Neural crest cell (in vitro differentiated cells): ENCODE measurements at places on chromosomes 5 and 9. TPM values are rescaled to one million over a fixed set of nuclear protein-coding genes. Genes with fewer than 3 reads are reported as not detected.

The CCDC192 gene
- total RNA-seq = 0.71 and 1.3 TPM in 2 replicates

DNA sequence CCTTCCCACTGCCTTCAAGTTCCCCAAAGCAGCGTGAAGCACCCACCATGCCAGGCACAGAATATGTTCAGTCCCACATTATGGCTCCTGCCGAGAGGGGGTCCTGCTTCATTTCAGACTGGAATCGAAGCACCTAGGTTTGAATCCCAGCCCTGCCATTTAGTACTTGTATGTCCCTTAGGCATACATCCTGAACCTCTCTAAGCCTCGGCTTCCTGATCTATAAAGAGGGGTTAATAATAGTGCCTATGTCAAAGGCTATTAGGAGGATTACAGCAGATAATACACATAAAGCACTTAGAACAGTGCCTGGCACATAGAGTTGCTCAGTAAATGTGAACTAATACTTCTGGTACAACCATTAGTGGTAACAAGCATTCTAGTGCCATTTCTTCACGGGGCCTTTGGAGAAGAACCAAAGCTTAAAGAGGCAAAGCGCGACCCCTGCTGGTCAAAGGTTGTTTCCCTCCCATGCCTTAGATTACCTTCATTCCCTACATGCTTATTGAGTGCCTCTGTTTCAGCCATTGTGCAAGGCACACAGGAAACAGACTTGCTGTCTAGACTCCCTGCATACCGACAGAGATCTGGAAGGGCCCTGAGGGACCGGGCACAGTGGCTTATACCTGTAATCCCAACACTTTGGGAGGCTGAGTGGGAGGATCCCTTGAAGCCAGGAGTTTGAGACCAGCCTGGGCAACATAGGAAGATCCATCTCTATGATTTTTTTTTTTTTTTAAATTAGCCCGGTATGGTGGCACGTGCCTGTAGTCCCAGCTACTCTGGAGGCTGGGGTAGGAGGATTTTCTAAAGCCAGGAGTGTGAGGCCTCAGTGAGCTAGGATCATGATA is 98.3 kb downstream of the PPARGC1B start:
- H3K4me3 ChIP-seq = no peak overlapping the region
- DNase-seq = peak; percentile 94
- H3K36me3 ChIP-seq = no peaks in the 10 kb centered on the region
- no peaks in the 10 kb centered on the region for H3K27me3 ChIP-seq

The CPLANE1 gene
- 25.8 and 30.2 TPM in 2 replicates for total RNA-seq

DNA sequence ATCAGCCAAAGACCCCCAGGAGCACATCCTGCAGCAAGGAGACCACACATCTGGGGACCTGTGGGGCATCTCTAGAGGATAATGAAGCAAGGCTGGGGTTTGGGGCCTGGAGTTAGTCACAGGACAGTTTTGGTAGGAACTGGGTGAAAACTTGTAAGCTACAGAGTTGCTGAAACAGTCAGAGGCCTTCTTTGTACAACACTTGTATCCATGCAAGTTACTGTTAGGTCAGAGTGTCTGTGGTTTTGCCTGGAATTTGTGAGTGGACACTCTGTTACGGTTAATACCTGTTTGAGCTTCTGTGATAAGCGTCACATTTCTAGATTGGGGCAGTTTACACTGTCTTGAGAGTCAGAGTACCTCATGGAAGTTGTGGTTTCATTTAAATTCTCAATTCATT is 22.6 kb upstream of the ASPN start:
- no peaks in the 10 kb centered on the region for H3K4me1 ChIP-seq
- H3K27ac ChIP-seq = no peak overlapping the region
- no peak overlapping the region for H3K4me3 ChIP-seq
- no peaks in the 10 kb centered on the region for H3K27me3 ChIP-seq
- no peaks in the 10 kb centered on the region for H3K36me3 ChIP-seq

- H3K36me3 ChIP-seq = no peaks in the 10 kb centered on the region
- no peaks in the 10 kb centered on the region for H3K27me3 ChIP-seq
- DNase-seq = no peak
- H3K4me1 ChIP-seq = no peaks in the 10 kb centered on the region
- H3K4me3 ChIP-seq = no peak overlapping the region
These were observed 23.8 kb downstream of the SVEP1 start for GRCh38 chr9:110555551-110556331.

DNA sequence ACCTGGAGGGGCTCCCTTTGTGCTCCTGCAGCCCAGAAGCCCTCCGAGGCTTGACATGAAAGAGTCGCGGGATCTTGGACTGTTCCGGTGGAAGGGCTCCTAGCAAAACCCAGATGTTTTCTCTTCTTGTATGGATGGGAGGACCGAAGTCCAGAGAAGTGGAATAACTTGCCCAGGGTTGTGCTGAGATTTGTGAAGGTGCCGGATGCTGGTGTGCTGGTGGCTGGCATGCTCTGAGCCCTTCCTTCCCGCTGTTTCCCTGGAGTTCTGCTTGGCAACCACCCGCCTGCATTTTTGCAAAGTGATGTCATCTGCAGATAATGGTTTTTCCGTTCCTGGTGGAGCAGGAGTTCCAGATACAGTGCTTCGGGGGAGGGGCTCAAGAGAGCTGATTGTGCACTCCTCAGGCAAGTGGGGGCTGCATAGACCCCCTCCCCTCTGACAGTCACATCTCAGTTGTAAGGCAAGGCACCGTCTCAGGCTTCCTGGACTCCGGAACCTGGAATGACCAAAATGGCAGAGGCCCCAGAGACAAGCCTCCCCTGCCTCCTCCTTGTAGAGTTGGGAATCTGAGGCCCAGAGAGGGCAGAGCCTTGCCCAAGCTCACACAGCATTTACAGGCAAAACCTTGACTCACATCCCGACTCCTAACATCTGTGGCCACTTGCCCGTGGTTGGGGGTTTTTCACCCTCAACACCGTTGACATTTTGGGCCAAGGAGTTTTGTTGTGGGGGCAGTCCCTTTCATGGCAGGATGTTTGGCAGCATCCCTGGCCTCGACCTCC is 157.0 kb downstream of the RGS3 start:
- H3K27ac ChIP-seq = peak overlapping the region; percentile 90
- H3K4me1 ChIP-seq = peaks cover 56% of the 10 kb centered on the region
- no peak for DNase-seq
- no peaks in the 10 kb centered on the region for H3K36me3 ChIP-seq
- H3K4me3 ChIP-seq = peak overlapping the region; percentile 36

- no peak for DNase-seq
- peaks cover 4% of the 10 kb centered on the region for H3K27me3 ChIP-seq
- no peak overlapping the region for H3K27ac ChIP-seq
- no peaks in the 10 kb centered on the region for H3K36me3 ChIP-seq
- H3K4me1 ChIP-seq = no peaks in the 10 kb centered on the region
These were observed 717.0 kb downstream of the BRINP1 start for GRCh38 chr9:118652258-118652657.

The NOTCH1 gene
- 99.0 and 99.7 TPM in 2 replicates for total RNA-seq

DNA sequence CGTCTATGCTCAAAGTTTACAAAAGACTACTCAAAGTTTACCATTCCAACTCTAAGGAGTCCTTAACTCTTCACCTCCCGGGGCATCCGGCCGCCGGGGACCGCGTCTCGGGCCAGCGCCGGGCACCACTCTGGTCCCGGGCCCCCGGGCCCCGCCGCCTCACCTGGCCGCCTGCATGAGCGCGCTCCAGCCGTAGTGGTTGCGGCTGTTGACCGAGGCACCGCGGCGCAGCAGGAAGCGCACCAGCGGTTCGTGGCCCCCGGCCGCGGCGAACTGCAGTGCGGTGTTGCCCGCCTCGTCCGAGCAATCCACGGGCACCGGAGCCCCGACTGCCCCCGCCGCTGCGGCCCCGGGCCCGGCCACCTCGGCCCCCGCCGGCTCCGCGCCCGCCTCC is 388 bp downstream of the ANKS6 start:
- peaks cover 3% of the 10 kb centered on the region for H3K36me3 ChIP-seq
- peaks cover 4% of the 10 kb centered on the region for H3K27me3 ChIP-seq
- peaks cover 37% of the 10 kb centered on the region for H3K4me1 ChIP-seq

GRCh38 chr5:148873690-148874485 is 47.5 kb downstream of the ADRB2 start:
- H3K4me3 ChIP-seq = no peak overlapping the region
- H3K36me3 ChIP-seq = no peaks in the 10 kb centered on the region
- H3K4me1 ChIP-seq = no peaks in the 10 kb centered on the region
- peak overlapping the region; percentile 2 for H3K27ac ChIP-seq
- no peaks in the 10 kb centered on the region for H3K27me3 ChIP-seq
- no peak for DNase-seq

DNA sequence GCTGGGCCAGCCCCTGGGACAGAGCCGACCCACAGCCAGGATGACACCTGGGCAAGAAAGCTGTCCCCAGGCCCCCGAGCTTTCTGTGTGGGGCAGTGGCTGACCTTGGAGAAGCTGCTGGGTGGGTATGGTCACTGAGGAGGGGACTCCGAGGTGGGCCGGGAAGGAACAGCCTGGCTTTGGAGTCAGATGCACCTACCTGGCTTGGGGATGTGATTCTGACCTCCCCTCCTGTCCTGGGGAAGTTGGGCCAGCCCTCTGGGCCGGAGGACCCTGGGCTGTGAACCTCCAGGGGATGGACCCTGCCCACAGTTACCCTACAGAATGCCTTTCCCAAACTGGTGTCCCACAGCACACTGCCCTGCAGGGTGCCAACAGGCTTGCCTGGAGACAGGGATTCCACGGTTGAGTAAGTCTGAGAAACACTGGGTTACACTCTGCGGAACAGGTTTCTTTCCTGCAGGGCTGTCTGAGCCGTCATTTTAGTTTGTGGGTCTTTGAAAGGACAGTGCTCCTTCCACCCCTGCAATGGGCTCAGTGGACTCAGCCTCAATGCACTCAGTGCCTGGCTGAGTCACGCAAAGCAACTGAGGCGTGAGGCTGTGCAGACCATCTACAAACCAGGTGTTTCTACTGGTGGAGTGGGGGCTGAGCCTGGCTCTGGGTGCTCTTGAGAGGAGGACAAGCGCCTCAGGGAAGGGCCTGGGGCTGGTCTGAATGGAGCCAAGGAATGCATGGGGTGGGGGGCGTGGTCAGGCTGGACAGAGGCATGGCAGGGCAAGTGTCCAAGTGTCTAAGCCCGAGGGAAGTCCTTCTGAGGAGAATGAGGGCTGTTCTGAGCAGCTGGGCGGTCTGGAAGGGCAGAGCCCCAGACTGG is 41.3 kb upstream of the PHYKPL start:
- peaks cover 3% of the 10 kb centered on the region for H3K27me3 ChIP-seq
- DNase-seq = no peak
- peaks cover 4% of the 10 kb centered on the region for H3K4me1 ChIP-seq
- H3K36me3 ChIP-seq = peaks cover 6% of the 10 kb centered on the region

DNA sequence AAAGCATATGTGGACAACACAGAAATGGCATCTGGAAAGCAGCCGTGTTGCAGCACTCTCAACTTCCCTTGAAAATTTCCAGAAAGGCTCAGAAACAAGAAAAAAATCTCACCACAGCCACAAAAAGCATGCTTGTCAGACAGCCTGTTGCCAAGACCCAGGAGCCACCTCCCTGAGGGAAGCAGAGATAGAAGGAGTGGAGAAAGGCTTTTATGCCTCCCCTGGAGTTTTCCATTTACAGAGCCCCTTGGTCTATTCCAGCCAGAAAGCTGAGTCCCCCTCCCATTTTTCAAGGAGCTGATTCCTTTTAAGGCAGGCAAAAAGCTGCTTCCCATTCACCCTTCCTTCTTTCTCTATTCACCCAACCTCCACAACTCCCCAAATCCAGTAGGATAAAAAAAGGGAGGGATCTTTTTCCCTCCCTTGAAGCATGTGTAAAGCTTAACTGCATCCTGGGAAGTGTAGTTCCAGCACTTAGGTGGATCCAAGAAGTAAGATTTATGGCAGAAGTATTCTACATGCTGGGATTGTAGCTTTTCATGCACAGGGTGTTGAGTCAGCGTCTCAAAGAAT is 37.1 kb upstream of the PALM2AKAP2 start:
- H3K27ac ChIP-seq = no peak overlapping the region
- peaks cover 9% of the 10 kb centered on the region for H3K4me1 ChIP-seq
- peaks cover 3% of the 10 kb centered on the region for H3K27me3 ChIP-seq
- DNase-seq = no peak

GRCh38 chr9:105067895-105068580 is 140.1 kb upstream of the ABCA1 start:
- H3K36me3 ChIP-seq = no peaks in the 10 kb centered on the region
- no peak overlapping the region for H3K4me3 ChIP-seq
- peaks cover 24% of the 10 kb centered on the region for H3K4me1 ChIP-seq
- no peak overlapping the region for H3K27ac ChIP-seq
- H3K27me3 ChIP-seq = no peaks in the 10 kb centered on the region

The C5orf58 gene
- total RNA-seq = not detected in 2 replicates
